ENCODE measurements at places on chromosomes 3 and 15.

DNA sequence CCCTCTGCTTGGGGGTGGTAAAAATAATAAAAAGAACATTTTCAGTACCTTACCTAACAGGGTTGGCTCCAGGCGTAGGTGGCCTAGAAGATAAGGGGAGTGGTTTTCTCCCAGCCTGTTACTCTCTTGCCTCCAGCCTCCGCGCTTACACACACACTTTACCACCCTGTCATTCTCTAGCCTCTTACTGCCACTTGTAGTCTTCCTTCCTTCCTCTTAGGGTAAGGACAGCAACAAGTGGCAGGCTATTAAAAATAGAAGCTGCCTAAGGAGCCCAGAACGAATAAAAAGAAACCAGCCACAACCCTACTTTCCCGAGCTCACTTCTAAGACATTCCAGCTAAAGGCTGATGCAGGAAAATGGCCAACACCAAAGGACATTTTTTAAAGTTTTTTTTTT is 9.6 kb upstream of the LIPH start:
- DNase-seq = no peak

- no peak for DNase-seq
Measured at GRCh38 chr15:31316135-31316795, 10.4 kb upstream of the KLF13 start.

- DNase-seq = no peak
Measured at GRCh38 chr3:113556946-113557335, 24.6 kb downstream of the SIDT1 start.

- peak; percentile 24 for DNase-seq
Measured at GRCh38 chr15:84982301-84982920, 755 bp downstream of the PDE8A start.

- no peak for DNase-seq
Measured at GRCh38 chr15:68972201-68973065, 42.1 kb upstream of the NOX5 start.
